Stimulated activated CD8-positive, alpha-beta memory T cell treated with anti-CD3 and anti-CD28 coated beads, Interleukin-2, amount 100 ng/mL, for 1 hour (primary cell): ENCODE measurements at places on chromosomes 5 and 9.

- no peak for DNase-seq
Measured at GRCh38 chr5:62256161-62257019, 49.6 kb upstream of the KIF2A start.

DNA sequence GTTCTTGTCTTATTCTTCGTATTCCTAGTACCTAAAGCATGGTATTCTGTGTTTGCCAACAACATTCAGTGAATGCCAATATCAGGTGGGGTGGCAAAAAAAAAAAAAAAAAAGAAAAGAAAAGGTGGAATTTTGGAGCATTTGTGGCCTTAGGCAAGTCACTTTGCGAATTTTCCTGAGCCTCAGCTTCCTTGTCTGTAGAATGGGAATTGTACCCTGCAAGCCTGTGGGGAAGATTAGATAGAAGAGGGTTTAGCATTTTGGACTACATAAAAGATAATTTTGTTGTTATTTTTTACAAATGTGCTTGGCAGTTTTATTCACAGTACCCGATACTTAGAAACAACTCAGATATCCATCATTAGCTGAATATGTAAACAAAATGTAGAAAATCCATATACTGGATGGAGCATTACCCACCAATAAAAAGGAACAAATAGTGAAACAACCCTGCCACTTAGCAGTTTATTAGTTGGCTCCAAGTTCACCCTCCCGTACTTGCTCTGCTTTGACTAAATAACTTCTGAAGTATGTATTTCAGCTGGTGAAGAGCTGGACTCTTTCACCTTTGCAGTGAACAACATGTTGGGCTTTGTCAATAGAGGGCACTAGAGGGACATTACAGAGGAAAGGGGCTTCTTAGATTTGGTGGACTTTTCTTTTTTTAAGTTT lies 13.6 kb downstream of the UBE2D2 start:
- no peak for DNase-seq

DNA sequence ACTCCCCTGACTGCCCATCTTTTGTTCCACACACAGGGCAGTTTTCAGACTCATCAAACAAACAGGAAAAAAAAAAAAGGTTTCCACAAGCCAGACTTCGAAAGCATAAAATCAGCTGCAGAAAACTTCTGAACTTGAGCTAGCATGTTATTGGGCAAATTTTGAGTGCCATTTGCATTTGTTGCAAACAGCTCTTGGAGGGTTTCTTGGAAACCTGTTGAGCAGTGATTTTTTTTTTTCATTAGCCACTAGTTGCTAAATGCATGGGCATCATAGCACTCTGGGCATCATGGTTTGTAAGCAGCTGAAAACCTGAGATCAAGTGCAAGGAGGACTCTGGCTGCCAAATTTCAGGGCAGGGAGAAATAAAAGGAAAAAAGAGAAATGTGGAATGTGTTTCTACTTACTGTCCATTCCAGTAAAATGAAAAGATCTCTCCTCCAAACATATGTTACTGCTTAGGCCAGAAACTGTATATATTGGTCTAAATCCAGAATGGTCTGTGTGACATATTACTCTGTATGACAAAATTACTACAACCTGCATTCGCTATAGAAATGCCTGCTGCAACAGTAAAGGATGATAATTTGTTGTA lies 85.2 kb upstream of the SMIM23 start:
- DNase-seq, result no peak

DNA sequence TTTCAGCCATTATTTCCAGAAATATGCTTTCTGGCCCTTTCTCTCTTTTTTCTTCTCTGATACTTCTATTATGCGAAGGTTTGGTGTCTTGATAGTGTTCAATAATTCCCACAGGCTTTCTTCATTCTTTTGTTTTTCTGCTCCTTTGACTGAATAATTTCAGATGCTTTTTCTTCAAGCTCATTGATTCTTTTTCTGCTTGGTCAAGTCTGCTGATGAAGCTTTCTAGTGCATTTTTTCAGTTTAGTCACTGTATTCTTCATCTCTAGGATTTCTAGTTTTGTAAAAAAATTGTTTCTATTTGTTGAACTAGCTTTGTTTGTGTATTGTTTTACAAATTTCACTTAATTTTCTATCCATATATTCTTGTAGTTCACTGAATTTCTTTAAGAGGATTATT lies 304.0 kb upstream of the TARS1 start:
- DNase-seq, result no peak

- no peak for DNase-seq
Measured at GRCh38 chr9:5392285-5392684, 45.4 kb downstream of the PLGRKT start.

DNA sequence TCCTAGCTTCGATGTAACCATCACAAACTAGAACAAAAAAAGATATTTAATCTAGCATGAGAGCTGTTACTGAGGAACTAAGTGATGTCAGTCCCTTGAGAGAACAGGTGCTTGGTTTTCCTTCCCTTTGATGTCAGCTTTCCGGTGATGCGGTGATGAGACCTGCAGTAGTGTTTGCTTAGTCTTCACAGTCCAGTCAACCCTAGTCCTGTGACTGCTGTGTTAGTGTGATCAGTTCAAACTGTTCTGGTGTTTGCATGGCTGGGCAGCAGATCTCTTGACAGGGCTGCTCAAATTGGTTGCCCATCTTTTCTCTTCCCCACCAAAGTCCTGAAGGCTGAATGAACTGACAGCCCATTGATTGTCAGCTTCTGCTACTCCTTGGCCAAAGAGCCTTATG lies 608.6 kb upstream of the DAB2 start:
- DNase-seq, result no peak

GRCh38 chr5:26749829-26750228 lies 288.6 kb downstream of the CDH9 start:
- no peak for DNase-seq

GRCh38 chr5:68274847-68275651 lies 59.5 kb downstream of the PIK3R1 start:
- no peak for DNase-seq

DNA sequence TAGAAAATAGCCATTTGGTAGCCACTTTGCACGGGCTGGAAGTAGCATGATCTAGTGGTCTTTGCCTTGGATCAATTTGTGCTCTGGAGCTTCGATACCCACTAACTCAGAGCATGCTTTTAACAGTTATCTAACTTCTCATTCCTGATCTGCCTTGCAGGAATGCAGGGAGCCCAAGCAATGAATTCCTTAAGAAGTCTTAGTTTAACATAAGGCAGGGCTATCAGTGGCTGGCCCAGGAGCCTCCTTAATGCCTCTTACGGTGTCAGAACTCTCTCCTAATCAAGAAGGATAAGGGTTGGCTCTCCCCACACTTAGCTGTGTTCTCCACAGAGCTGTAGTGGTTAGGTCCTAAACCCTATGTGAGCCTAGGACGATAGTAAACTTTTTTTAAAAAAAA lies 95.8 kb upstream of the TBCA start:
- no peak for DNase-seq

DNA sequence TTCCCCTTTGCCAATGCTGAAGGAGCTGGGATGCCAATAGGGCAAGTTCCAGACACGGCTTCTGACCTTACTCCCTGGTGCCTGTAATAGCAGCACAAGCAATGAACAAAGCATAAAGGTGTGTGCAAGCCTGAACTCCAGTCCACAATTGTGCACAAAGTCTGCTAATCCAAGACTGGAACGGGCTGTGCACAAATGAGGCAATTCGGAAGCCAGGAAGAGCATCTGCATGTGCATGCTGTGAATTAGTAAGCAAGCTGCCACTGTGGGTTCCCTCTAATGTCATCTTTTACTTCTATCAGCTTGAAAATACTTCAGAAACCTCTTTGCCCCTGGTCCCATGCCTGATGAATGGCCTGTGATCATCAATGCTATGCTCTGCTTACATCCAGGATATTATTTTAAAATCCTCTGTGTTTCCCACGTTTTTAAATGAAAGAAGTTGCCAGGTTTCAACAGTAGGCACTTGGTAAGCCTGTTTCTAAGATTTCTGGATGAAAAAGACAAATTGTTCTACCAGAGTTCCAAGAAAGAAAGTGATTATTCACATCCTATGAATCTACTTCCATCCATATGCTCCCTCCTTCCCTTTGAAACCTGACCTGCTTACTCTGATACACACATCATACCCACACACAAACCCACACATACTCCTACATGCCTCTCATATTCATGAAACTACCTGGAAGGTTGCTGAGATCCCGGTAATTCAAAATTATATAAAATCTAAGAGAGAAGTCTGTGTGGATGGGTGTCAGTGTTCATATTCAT lies 165.7 kb downstream of the KCTD16 start:
- DNase-seq, result no peak

GRCh38 chr9:76585487-76586389 lies 126.8 kb downstream of the GCNT1 start:
- no peak for DNase-seq

DNA sequence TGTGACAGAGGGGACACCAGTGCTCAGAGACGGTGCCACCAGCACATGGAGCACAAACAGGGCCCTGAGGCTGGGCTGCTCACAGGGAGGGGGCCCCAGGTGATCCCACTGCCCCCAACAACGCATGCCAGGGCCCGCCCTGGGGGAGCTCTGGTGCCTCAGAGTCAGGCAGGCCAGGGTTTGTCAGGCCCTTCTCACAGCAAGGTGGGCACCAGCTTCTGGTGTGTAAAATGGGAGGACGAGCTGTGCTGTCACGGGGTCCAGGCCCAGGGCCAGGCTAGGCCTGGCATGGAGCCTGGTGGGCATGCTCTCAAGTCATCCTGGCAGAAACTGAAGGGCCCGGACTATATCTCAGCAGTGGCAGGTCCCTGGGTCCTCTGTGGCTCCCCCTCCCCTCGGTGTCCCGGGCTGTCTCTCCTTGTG lies 34.5 kb downstream of the PRRT1B start:
- DNase-seq, result no peak

GRCh38 chr5:14405706-14406553 lies 175.7 kb upstream of the OTULINL start:
- no peak for DNase-seq

GRCh38 chr9:127780126-127780885 lies 1.8 kb upstream of the SH2D3C start:
- DNase-seq, result no peak

GRCh38 chr5:107560377-107560776 lies 110.4 kb downstream of the EFNA5 start:
- no peak for DNase-seq

- DNase-seq, result no peak
Measured at GRCh38 chr5:168274406-168274805, 17.0 kb upstream of the WWC1 start.

GRCh38 chr5:83077662-83078261 lies 415 bp downstream of the XRCC4 start:
- no peak for DNase-seq

- no peak for DNase-seq
Measured at GRCh38 chr9:2257248-2257929, 242.2 kb downstream of the SMARCA2 start.

GRCh38 chr5:137022043-137022442 lies 477.1 kb downstream of the SPOCK1 start:
- DNase-seq, result no peak

DNA sequence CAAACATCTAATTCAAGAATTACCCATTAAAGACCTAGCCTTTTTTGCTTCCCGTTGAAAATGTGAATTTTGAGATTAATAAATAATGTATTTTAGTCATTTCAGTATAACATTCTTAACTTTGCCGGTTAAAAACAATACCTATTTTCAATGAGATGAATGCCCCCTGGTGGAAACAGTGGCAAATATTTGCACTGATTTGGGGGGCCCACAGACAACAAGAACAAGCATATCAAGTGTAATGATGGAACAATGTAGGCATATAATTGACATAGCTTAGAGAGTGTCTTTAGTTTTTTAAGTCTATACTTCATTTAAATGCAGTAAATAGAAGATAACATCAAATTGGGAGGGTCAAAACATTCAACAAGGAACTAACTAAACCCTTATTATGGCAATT lies 111.9 kb downstream of the NTRK2 start:
- no peak for DNase-seq

- DNase-seq, result no peak
Measured at GRCh38 chr5:38591523-38591849, 35.0 kb upstream of the LIFR start.

- DNase-seq, result no peak
Measured at GRCh38 chr5:40367255-40367654, 312.5 kb upstream of the PTGER4 start.

DNA sequence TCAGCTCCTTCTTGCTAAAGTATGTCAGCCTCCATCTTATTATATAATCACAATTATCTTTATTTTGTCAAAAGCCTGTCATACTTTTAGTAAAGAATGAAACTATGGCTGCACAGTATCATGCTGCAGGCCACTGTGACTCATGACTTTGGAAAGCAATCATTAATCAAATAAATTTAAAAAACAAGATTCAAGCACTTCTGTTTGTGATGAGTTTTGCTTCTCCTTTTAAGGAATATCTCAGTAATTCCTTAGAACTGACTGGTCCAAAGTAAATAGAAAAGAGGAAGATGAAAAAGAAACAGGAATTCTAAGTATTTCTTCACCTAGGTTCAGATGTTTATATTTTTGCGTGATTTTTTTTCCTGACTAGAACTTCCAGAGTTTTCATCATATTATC lies 83.1 kb downstream of the EDIL3 start:
- DNase-seq, result no peak

DNA sequence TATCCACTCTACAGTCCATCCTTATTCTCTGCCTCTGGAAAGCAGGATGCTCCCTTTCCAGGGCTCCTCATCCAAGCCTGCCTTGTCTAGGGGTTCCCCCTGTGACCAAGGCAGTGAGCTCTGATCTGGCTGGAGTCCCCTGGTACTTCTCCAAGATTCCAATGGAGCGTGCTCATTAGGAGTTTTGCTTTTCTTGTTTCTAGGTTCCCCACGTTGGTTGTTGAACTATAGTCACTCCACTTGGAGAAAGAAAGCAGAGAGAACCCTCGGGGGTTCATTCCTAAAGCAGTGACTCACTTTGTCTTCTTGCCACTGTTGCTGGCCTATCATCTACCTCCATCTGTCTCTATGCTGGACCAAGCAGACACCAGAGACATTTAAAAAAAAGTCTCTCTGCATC lies 192.6 kb downstream of the TLE4 start:
- no peak for DNase-seq

GRCh38 chr5:1232780-1233179 lies 7.6 kb downstream of the SLC6A18 start:
- DNase-seq, result no peak

- DNase-seq, result no peak
Measured at GRCh38 chr9:108136656-108137055, 647.1 kb upstream of the KLF4 start.

GRCh38 chr5:61467766-61468482 lies 135.9 kb downstream of the ZSWIM6 start:
- no peak for DNase-seq

- DNase-seq, result no peak
Measured at GRCh38 chr9:14213504-14213903, 100.4 kb downstream of the NFIB start.

DNA sequence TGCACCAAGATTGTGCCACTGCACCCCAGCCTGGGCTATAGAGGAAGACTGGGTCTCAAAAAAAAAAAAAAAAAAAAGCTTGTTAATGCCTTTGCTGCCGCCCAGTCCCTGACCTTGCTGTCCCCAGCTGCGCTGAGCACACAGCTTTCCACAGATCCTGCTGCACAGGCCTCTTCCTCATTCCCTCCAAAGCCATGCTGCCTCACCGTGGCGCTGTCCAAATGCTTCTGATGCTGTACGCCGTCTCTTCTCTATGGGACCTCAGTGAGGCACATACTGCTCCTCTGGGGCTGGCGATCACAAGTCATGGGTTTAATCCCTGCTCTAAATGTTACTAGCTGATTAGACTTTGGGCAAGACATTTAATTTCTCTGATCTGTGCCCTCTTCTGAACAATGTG lies 234.1 kb downstream of the FBXL7 start:
- DNase-seq, result no peak
